ENCODE measurements at places on chromosomes 4 and X. TPM values are rescaled to one million over a fixed set of nuclear protein-coding genes. Genes with fewer than 3 reads are reported as not detected.

The SLC6A8 gene
- 123 TPM for total RNA-seq

The RHOXF2B gene
- total RNA-seq = not detected

The RIPPLY1 gene
- total RNA-seq = not detected

The ZNF732 gene
- 5.1 TPM for total RNA-seq

The NUP54 gene
- total RNA-seq = 73.3 TPM

The SSX2 gene
- not detected for total RNA-seq

DNA sequence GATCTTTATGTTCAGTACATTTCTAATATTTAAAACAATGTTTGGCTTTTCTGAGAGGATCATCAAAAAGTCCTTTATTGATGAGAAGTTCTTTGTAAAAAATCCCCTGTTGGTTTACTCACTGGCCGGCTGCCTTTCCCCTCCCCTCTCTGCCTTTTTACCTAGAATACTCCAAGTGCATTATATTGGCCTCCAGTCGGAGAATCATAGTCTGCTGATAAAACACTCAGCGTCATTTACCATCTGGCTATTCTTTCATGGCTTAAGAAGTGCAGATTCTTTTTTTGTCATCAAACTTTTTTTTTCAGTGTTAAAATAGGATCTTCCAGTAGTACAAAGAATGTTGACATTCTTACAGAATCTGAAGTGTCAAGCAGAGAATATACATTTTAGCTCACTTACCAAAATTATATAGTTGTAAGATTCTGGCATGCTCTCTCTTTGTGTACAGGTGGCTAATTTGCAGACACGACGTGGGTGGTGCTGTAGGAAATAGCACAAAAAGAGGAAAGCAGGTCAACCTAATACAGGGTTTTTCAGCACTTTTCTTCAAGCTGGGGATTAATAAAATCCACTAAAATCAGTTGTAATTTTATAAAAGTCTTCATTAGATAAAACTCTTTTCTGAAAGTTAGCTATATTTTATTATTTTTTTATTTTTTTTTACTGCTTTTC lies 731.8 kb downstream of the KCTD8 start:
- H3K27ac ChIP-seq = no peak overlapping the region
- H3K4me3 ChIP-seq = no peak overlapping the region
- no peaks in the 10 kb centered on the region for H3K27me3 ChIP-seq
- H3K4me1 ChIP-seq = no peaks in the 10 kb centered on the region
- no peaks in the 10 kb centered on the region for H3K36me3 ChIP-seq

DNA sequence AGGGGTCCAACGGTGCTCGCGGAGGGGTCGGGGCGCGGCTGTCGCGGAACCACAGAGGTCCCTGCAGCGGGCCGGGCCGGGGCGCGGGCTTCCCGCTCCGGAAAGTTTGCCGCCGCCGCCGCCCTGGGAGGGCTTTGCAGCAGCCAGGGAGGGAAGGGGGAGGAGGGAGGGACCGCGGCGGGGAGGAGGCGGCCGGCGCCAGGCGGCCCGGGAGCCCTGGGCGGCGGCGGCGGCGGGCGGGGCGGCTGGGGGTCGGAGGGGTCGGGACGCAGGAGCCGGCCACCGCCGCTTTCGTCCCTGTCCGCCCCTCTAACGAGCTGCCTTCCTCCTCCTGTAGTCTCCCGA lies 375 bp downstream of the FGFR3 start:
- no peak overlapping the region for H3K27ac ChIP-seq
- H3K36me3 ChIP-seq = no peaks in the 10 kb centered on the region
- H3K4me3 ChIP-seq = no peak overlapping the region
- peaks cover 51% of the 10 kb centered on the region for H3K27me3 ChIP-seq
- DNase-seq = no peak

- no peaks in the 10 kb centered on the region for H3K27me3 ChIP-seq
- H3K36me3 ChIP-seq = no peaks in the 10 kb centered on the region
- H3K27ac ChIP-seq = no peak overlapping the region
Measured at GRCh38 chrX:24292353-24292752, 21.5 kb downstream of the SUPT20HL2 start.

DNA sequence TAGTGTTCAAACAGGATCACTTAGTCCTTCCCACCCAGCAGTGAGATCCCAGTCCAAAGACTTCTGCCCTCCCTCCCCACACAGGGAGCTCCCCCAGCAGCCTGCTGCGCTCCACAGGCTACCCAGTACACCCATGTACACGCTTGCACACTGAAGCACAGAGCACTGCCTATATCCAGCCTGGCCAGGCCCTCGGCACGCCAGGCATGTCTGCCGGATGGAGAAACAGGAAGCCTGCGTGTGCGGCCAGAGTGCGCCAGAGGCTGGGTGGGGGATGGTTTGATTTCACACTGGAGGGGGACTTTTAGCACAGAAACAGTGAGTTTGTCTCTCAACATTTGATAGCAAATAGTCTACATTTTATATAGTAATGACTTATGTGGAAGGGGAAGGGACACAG lies 833.5 kb upstream of the IGFBP7 start:
- no peaks in the 10 kb centered on the region for H3K36me3 ChIP-seq
- DNase-seq = no peak
- H3K27ac ChIP-seq = no peak overlapping the region
- H3K4me1 ChIP-seq = no peaks in the 10 kb centered on the region

DNA sequence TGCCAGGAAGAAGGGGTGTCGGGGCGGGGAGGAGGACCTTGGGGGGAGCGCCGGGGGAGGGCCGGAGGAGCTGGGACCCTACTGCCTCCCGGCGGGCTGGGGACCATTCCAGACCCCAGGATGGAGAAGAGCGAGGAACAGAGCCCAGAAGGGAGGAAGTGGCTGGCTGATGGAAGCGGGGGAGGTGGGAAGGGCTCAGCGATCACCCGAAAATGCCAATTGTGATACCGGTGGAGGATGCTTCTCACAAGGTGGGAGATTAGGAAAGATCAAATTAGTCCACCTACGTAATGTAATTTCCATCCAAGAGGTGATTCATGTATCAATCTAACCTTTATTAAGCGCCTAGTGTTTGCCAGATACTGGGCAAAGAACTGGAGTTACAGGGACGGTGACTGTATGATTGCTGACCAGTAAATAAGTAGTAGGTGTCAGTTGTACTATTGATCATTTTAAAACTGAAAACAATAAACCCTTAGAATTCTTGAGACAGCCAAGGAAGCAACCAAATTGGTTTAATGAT lies 452 bp upstream of the RAI2 start:
- H3K27ac ChIP-seq = no peak overlapping the region
- peak overlapping the region; percentile 66 for H3K4me3 ChIP-seq
- no peaks in the 10 kb centered on the region for H3K36me3 ChIP-seq

DNA sequence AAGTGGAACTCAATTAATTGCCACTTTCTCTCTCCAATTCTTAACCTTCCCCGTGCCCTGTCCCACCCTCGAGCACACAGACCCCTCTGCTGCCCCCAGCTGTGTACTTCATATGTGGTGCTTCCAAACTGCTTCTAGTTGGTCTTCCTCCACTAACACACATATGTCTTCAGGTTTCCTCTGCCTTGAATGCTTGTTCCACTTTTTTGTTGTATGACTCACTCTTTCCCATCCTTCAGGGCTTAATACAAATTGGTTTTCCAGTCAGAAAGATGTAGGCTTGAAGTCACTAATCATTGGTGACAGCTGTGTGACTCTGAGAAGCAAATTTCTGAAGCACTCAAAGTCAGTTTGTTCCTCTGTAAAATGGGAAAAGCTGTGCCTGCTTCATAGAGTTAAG lies 30.6 kb downstream of the TRIM2 start:
- H3K27ac ChIP-seq = no peak overlapping the region
- H3K27me3 ChIP-seq = no peaks in the 10 kb centered on the region
- H3K4me1 ChIP-seq = peaks cover 41% of the 10 kb centered on the region
- DNase-seq = no peak

- H3K4me1 ChIP-seq = peaks cover 5% of the 10 kb centered on the region
- H3K36me3 ChIP-seq = peaks cover 3% of the 10 kb centered on the region
- no peak overlapping the region for H3K4me3 ChIP-seq
- peaks cover 4% of the 10 kb centered on the region for H3K27me3 ChIP-seq
Measured at GRCh38 chrX:84046403-84046984, 141.5 kb downstream of the RPS6KA6 start.

GRCh38 chrX:40570346-40571093 lies 10.2 kb upstream of the ATP6AP2 start:
- H3K36me3 ChIP-seq = no peaks in the 10 kb centered on the region
- H3K27ac ChIP-seq = no peak overlapping the region
- no peaks in the 10 kb centered on the region for H3K4me1 ChIP-seq
- no peak for DNase-seq
- H3K27me3 ChIP-seq = peaks cover 4% of the 10 kb centered on the region

DNA sequence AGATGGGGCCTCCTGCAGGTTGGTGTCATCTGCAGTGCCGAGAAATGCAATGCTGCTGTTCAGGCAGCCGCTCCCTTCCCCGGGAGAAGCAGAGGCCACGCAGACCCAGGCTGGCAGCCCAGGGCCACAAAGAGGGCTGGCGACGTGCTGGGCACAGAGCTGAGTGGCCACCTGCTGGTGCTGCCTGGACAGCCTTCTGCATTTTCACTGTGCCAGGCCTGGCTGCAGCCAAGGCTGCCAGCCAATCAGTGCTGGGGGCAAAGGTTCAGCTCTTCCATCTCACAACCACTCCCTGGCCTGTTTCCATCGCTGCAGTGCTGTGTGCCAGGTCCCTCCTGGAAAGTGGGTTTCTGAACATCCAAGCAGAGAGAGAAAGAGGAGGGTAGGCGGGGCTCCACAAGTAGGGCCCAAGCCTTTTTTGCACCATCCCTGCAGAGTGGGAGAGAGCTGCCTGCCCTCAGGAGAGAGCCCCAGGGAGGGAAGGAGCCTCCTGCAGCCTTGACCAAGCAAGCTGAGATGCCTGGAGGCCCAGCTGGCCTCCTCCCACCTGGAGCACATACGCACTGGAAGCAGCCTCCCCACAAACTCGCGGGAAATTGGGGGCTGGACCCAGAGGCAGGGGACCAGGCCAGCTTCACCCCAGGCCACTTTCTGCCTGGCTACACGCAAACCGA lies 20.1 kb downstream of the ADRA2C start:
- peaks cover 10% of the 10 kb centered on the region for H3K27me3 ChIP-seq
- H3K4me3 ChIP-seq = no peak overlapping the region
- no peaks in the 10 kb centered on the region for H3K36me3 ChIP-seq

DNA sequence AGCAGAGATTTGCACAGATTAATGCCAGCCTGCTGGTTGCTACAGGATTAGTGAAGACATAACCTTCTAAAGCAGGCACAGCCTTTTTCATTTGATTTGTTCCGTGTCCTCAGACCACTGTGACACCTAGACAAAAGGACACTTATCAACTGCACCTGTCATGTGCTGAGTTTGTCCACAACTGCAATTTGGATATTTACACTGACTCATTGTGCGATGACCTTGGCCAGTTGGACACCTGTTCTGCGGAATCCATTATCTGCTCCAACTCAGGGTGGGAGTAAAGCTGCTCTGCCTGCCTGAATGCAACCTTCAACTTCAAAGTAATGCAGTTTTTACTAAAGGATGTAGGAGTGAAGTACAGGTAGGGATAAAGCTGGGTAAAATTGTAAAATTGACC lies 4.1 kb upstream of the NR0B1 start:
- no peak overlapping the region for H3K4me3 ChIP-seq
- no peak for DNase-seq
- H3K4me1 ChIP-seq = no peaks in the 10 kb centered on the region
- H3K36me3 ChIP-seq = no peaks in the 10 kb centered on the region

- H3K4me1 ChIP-seq = no peaks in the 10 kb centered on the region
- H3K27ac ChIP-seq = no peak overlapping the region
- peaks cover 23% of the 10 kb centered on the region for H3K36me3 ChIP-seq
- H3K27me3 ChIP-seq = no peaks in the 10 kb centered on the region
Measured at GRCh38 chr4:127685292-127685691, 44.9 kb upstream of the SLC25A31 start.

DNA sequence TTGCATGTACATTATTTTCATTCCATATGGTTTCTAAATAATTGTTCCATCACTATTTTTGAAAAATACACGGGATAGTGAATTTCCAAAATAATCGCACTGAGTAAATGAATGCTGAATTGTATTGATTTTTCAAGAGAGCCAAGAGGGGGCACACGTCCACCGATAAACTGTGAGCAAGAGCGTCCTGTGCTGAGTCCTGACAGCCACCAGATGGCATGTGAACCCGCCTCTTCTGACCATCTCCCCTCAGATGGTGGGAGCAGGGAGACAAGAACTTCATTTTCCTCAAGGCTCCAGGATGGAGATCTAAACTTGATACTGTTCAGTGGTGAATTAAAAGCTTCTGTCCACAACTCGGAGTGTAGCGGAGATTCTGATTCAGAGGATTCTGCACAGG lies 30.6 kb upstream of the IL9R start:
- no peak overlapping the region for H3K27ac ChIP-seq
- H3K4me1 ChIP-seq = no peaks in the 10 kb centered on the region
- H3K27me3 ChIP-seq = peaks cover 5% of the 10 kb centered on the region
- H3K4me3 ChIP-seq = no peak overlapping the region
- H3K36me3 ChIP-seq = peaks cover 8% of the 10 kb centered on the region

DNA sequence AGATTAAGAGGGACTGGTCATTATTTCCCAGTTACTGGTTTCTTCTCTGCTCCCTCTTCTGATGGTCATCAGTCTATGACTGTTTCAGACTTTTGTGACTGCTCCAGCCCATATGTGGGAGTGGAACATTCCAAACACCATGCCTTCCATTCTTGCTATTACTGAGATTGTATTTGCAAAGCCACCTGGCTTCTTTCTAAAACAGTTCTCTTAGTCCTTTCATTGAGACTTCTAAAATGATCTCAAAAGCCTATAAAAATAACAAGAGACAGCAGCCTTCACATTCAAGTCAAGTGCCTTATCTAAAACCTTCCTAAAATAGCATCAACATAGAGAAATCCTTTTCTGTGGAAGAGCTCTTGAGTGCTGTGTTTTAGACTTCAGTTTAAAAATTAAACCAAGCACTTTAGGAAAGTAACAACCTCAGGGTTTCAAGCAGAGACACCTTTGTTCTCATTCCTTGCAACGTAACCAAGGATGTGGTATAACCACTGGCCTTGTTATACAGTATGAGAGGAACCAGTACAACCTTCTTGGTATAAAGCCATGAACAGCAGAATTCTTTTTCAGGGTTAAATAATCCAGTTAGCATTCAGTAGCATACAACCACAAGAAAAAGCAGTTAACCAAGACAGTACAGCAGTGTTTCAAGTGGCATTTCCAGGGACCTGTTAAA lies 97.1 kb downstream of the NFKB1 start:
- H3K27me3 ChIP-seq = no peaks in the 10 kb centered on the region
- no peak overlapping the region for H3K4me3 ChIP-seq
- no peak for DNase-seq
- H3K36me3 ChIP-seq = peaks cover 21% of the 10 kb centered on the region
- no peaks in the 10 kb centered on the region for H3K4me1 ChIP-seq

GRCh38 chrX:14886252-14886651 lies 13.0 kb downstream of the MOSPD2 start:
- H3K27me3 ChIP-seq = no peaks in the 10 kb centered on the region
- peaks cover 10% of the 10 kb centered on the region for H3K36me3 ChIP-seq
- no peak overlapping the region for H3K27ac ChIP-seq
- no peak for DNase-seq
- no peak overlapping the region for H3K4me3 ChIP-seq
- H3K4me1 ChIP-seq = no peaks in the 10 kb centered on the region

DNA sequence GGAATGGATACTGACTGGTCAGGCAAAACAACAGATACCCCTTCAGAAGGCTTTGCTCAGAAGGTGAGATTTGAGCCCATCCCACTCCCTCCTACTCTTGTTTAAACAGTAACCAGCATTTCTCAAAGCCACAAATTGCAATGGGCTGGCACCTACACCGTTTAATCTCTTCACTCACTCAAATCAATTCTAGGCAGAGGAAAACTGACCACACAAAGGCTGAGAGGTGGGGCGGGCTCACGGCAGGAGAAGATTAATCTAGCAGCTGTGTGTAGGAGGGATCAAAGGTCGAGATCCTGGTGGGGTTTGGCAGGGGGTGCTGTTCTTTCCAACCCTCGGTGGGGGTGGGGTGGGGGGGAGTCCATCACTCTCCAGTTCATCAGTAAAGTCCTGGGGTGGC lies 622.4 kb downstream of the BCOR start:
- H3K36me3 ChIP-seq = no peaks in the 10 kb centered on the region
- no peaks in the 10 kb centered on the region for H3K27me3 ChIP-seq
- no peak overlapping the region for H3K27ac ChIP-seq
- H3K4me3 ChIP-seq = no peak overlapping the region
